ENCODE measurements at places on chromosomes 2 and 18. TPM values are rescaled to one million over a fixed set of nuclear protein-coding genes. Genes with fewer than 3 reads are reported as not detected.

Gene SERPINB3
- not detected for total RNA-seq

Gene RUFY4
- not detected for total RNA-seq

Gene SERPINB2
- total RNA-seq: 0.98 TPM

Gene ATG16L1
- 33.8 TPM for total RNA-seq

Gene ARHGEF33
- total RNA-seq: 1.5 TPM

Gene AKAIN1
- not detected for total RNA-seq

Gene RFTN2
- total RNA-seq: not detected

Gene SPP2
- not detected for total RNA-seq

Gene ASB18
- not detected for total RNA-seq

Gene STPG4
- total RNA-seq: 1.2 TPM

Gene L3MBTL4
- 2.0 TPM for total RNA-seq

Gene CHRNA1
- total RNA-seq: not detected

Gene NCKAP5
- total RNA-seq: 0.79 TPM

Gene RTP5
- total RNA-seq: not detected

Gene DPY30
- 79.3 TPM for total RNA-seq

Gene STEAP3
- 5.2 TPM for total RNA-seq

Gene HOXD4
- not detected for total RNA-seq

Gene FOXI3
- total RNA-seq: not detected

Gene BCL11A
- total RNA-seq: 41.6 TPM

Gene BOK
- total RNA-seq: 138 TPM

Gene LYPD6B
- 9.4 TPM for total RNA-seq

Gene HOXD9
- not detected for total RNA-seq

Gene HNRNPA3
- total RNA-seq: 26.0 TPM

Gene CPS1
- 24.3 TPM for total RNA-seq

Gene DSG2
- total RNA-seq: 203 TPM

Gene ELOA2
- not detected for total RNA-seq

Gene ZAP70
- total RNA-seq: not detected

Gene HOXD3
- not detected for total RNA-seq

Gene GKN2
- not detected for total RNA-seq

Gene ADAM17
- 40.3 TPM for total RNA-seq

Gene FAP
- total RNA-seq: 62.0 TPM
